Ascending aorta (tissue), 2 donors: ENCODE measurements at places on chromosomes 4 and X.

GRCh38 chrX:43510209-43510608, 145.9 kb upstream of the MAOA start:
- no peak for DNase-seq

DNA sequence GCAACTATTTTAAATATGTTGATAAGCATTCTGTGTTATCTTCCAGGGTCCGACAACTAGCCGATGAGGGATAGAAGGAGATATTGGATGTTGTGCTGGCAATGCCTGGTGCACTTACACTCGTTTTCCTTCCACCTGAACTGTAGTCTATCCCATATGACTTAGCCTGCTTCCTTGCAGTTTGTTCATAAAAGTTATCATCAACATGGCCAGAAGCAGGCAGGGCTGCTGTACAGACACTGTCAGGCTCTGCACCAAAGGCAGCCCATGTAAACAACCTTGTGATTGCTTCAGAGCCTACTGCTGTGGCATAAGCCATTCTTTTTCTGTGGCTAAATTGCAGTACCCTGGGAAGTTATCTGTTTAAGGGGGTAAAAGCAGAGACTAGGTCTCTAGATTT, 1.6 kb downstream of the MAPK10 start:
- DNase-seq: no peak

DNA sequence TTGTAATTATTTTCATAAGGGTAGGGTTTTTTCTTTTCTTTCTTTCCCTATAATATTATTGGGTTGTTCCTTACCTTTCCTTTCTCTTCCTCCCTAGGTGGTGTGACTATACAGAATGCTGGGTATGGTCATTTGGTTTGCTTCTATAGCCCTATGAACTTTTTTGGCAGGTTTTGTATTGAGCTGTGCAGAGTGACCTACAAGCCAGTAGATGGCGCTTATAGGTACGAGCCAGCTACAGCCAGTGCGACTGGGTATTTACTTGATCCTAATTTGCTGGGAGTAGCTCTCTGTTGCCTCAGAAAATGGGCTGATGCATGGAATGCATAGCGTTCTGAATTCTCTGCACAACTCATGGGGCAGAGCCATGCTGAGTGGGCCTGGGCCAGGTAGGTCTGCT, 423.3 kb downstream of the MAGEE1 start:
- no peak for DNase-seq

- DNase-seq: no peak
Measured at GRCh38 chrX:153926858-153927671, 1.0 kb upstream of the ARHGAP4 start.

- DNase-seq: peak; percentile 70
Measured at GRCh38 chr4:105990933-105991332, 95.7 kb downstream of the NPNT start.

DNA sequence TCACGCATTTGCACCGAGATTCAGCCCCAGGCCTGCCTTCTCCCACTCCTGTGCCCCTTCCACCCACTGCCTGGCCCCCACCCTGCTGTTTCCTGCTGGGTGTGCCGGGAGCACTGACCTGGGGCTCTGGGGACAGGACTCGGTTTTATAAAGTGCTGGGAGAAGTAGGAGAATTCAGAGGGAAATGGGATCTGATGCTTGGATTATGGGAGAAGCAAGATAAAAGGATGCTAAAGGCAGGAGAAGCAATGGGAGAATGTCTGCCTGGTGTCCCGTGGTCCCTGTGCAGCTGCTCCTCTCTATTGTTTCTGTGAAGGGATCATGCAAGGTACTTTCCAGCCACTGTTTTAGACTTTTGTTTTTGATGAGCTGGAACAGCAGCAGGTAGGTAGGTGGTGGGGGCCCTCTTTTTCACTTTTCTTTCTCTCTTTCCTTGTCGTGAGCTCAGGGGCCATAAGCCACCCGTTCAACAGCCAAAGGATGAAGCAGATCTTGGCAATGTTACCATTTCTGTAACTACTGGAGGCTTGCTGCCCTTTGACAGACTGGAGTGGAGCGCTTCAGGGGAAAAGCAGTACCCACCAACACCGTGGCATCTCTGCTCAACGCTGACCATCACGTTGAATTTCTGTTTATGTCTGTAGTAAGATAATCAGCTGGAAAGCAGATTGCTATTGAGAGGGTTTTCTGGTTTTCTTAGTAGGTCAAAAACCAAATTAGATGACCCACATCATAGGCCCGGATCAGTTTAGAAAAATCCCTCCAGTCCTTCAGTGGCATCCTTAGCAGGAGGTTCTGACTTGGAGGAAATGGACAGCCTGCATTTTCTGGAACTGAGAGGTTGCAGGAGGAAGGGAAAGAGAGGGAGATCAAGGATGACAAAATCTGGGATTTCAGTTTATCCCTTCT, 63.8 kb upstream of the ENPP6 start:
- no peak for DNase-seq

GRCh38 chrX:67961516-67961915, 417.7 kb downstream of the AR start:
- no peak for DNase-seq

DNA sequence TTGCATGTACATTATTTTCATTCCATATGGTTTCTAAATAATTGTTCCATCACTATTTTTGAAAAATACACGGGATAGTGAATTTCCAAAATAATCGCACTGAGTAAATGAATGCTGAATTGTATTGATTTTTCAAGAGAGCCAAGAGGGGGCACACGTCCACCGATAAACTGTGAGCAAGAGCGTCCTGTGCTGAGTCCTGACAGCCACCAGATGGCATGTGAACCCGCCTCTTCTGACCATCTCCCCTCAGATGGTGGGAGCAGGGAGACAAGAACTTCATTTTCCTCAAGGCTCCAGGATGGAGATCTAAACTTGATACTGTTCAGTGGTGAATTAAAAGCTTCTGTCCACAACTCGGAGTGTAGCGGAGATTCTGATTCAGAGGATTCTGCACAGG, 30.6 kb upstream of the IL9R start:
- DNase-seq: no peak

DNA sequence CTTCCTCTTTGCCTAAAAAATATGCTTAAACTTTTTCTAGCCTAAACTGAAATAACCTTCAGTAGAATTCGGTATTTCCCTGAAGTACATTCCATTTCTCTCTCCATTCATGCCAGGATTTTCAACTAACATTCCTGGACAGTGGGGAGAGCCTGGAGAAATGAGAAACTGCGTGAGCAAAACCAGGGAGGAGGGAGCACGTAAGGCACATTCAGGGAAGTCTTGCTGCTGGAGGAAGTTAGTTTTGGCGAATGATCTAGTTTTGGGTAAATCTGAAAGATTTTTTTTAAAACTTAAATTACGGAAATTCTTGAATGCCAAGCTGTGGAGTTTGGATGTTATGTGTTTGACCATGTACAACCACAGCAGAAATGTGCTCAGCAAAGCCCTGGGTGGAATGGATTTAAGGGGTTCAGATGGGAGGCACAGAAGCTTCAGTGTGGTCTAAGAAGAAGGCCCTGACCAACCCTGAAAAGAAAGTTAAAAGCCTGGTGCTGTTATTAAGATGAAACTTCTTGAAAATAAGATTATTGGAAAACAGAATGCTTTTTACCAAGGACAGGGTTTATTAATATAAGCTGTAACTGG, 347.8 kb downstream of the ANK2 start:
- DNase-seq: no peak

- DNase-seq: no peak
Measured at GRCh38 chr4:71294301-71294700, 44.5 kb upstream of the SLC4A4 start.

DNA sequence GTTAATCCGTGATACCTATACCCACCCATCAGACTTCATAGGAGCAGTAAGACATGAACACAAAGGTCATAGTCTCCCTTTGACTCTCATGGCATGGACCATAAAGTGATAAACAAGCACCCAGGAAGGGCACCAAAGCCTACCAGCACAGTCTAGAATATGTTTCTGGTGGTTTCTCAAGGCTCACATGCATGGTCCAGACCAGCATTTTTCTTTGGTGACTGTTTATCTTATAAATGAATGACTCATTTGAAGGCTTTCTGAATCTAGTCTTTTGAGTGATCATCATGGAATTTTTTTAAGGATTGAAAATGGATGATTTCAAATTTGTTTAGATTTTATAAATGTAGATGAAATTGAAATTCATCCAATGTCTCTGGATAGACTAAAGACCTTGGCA, 32.0 kb upstream of the AMELX start:
- no peak for DNase-seq

- no peak for DNase-seq
Measured at GRCh38 chr4:33411182-33411581, 2691.0 kb downstream of the PCDH7 start.

DNA sequence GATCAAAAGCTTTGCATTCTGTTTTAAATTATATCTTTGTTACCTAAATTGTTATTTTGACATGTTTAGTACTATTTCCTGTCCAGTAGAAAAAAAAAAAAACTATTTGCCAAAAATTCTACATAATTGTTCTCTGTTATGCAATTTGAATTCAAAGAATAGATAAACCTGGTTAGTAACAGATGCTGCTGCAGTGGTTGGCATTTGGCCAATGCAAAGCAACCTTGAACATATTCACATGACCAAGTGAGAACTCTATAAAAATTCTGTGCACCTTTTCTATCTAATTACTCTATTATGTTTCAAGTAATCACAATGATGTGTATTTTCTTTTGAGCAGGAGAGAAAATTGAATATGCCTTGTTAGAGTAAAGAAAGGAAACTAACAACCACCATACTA, 1473.4 kb downstream of the RPA4 start:
- DNase-seq: no peak

DNA sequence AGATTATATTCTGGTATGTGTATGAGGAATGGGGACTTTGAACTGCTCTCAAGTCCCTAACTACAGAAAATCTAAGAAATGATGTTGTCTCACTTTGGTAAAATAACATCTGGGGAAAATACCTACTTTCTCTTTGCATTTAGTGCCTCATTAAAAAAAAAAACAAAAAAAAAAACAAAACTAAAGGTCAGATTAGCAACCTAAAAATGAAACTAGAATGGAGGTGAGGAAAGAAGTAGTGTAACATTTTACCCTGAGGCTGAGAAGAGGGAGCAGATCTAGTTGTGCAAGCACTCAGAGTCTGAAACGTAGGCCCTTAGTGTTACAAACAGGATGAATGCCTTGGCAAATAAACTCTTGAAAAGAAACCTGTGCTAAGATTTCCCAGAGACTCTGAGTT, 56.0 kb downstream of the VGLL1 start:
- DNase-seq: no peak

GRCh38 chr4:4854649-4855295, 4.7 kb upstream of the MSX1 start:
- DNase-seq: no peak

DNA sequence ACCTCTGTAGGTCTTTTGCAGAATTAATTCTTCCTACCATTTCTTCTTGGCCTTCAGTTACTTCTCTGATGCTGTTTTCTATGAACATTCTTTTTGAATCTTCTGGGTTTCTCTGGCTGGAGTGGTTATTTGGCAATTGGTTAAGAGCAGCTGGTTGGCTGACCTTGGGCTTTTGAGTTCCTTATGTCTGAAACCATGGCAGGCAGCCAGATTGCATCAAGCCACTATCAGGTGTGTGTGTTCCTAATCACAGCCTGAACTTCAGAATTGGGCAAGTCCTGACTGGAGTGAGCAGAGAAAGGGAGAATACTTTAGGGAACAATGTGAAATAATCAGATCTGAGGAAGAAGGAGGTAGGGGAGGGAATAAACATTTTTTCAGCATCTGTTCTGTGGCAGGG, 90.2 kb downstream of the ARHGAP10 start:
- peak; percentile 43 for DNase-seq

GRCh38 chr4:88893961-88894360, 163.0 kb downstream of the FAM13A start:
- no peak for DNase-seq

DNA sequence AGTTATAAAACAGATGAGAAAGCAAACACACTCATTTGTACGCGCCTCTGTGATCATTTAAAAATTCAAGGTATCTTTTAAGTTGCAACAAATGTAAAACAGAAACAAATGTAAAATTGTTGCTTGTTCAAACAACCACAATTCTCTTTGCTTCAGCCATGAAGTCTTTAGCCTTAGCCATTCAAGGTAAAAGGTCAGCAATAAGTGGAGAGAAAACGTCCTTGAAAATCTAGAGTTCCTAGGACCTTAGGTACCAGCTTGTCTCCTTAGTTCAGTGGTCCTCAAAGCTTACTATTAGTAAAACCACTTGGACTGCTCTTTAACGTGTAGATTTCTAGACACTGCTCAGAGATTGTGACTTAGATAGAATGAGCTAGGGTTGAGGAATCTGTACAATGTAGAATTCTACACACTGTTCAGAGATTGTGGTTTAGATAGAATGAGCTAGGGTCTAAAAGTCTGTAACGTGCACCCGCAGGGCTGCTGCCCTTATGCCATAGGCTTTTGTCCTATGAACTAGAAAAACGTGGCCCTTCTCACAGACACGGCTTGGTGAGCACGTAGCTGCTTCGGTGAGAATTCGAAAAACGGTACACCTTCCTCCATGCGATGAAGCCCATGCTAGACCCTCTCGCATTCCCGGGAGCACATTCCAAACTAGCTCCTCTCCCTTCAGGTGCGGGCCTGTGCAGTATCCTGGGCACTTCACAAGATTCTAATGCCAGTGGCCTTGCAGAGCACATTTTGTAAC, 1.7 kb downstream of the PLAC8 start:
- DNase-seq: no peak

DNA sequence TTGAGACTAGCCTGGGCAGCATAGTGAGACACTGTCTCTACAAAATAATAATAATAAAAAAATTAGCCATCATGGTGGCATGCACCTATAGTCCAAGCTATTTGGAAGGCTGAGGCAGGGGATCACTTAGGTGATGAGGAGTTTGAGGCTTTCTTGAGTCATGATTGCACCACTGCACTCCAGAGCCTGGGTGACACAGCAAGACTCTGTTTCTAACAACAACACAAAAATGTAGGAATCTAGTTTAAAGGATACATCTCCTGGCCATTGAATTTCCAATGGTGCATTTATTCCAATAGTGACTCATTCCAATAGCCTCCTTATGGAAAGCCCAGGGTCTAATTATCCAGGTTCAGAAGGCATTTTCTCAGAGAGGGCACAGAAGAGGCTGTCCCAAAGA, 21.9 kb upstream of the HERC6 start:
- DNase-seq: no peak

GRCh38 chr4:31106419-31106818, 386.2 kb downstream of the PCDH7 start:
- no peak for DNase-seq

GRCh38 chr4:1571165-1572009, 112.7 kb downstream of the FAM53A start:
- DNase-seq: no peak

DNA sequence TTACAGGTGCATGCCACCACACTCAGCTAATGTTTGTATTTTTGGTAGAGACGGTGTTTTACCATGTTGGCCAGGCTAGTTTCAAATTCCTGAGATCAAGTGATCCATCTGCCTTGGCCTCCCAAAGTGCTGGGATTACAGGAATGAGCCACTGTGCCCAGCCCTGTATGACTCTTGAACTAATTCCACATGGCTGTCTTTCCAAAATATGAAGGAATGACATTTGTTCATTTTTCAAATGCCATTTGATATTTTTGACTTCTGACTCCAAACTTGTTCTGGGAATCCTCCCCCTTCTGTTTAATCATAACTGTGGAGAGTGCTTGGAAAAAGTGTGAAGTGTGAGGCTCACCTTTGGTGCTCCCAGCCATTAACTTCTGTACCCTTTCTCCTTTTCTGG, 119.2 kb downstream of the NHS start:
- DNase-seq: no peak

- no peak for DNase-seq
Measured at GRCh38 chr4:13238936-13239335, 245.2 kb downstream of the RAB28 start.
